Stimulated activated CD8-positive, alpha-beta memory T cell treated with anti-CD3 and anti-CD28 coated beads, Interleukin-4, amount 100 ng/mL, for 1 hour (primary cell): ENCODE measurements at places on chromosomes 11 and 22.

GRCh38 chr11:11969380-11970215, 38.8 kb downstream of the DKK3 start:
- DNase-seq, result no peak

DNA sequence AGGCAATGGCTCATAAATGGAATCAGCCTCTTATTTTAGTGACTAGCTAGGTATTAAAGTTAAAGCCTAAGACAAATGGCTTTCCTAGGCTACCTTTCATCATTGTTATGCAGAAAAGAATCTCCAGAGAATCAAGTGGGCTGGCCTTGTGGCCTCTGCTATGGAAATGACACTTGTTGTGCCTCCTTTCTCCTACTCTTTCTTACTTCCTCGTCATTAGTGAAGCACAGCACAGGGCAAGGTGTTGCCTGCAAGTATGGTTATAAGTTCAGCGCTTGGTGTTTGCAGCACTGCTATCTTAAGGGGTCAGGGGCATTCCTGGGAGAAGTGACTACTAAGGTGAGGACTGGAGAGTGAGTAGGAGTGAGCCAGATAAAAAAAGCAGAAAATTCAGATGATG, 45.4 kb upstream of the GLYATL1 start:
- DNase-seq, result no peak

- DNase-seq, result no peak
Measured at GRCh38 chr11:18013790-18014507, 1.1 kb upstream of the SERGEF start.

- no peak for DNase-seq
Measured at GRCh38 chr11:1570001-1570453, 2.0 kb downstream of the DUSP8 start.
